ENCODE measurements at places on chromosomes 1 and 21.

DNA sequence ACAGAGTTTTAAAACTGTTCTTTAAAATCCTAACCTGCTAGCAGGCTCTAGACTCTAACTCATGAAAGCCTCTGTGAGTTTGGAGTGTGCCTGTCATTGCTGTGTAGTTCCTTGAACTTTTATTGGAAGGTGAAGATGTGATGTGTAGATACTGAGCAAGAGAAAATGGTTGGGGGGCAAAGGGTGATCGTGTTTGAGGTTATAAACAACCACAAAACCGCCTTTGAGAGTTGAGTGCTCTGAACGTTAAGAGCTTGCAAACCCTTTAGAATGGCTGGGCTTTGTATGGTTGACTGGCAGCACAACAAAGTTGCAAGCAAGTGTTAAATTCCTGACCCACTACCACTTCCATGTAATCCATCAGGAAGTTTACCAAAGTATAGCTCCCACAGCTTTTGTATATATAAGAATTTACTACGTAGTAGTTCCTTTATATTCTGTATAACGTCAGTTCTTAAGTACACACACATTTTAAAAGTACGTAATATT is 19.6 kb downstream of the BACE2 start:
- no peak for DNase-seq

GRCh38 chr1:177301425-177302124 is 130.8 kb downstream of the BRINP2 start:
- no peak for DNase-seq

DNA sequence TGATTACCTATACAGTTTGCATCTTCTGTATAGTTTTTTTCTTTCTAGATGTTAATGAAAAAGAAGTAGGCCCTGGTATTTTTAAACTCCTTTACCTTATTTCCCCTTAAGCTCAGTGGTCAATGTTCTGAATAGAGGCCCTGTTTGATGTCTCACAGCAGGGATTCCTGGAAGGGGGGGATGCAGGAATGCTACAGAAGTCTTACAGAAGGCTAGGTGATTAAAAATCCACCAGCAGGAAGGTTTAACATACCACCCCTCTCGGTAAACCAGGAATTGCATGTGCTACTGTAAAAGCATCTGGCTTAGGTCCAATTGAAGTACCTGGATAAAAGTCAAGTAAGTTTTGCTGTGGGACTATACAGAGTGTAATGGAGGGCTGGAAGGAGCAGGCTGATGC is 78.3 kb downstream of the NOS1AP start:
- DNase-seq = no peak

DNA sequence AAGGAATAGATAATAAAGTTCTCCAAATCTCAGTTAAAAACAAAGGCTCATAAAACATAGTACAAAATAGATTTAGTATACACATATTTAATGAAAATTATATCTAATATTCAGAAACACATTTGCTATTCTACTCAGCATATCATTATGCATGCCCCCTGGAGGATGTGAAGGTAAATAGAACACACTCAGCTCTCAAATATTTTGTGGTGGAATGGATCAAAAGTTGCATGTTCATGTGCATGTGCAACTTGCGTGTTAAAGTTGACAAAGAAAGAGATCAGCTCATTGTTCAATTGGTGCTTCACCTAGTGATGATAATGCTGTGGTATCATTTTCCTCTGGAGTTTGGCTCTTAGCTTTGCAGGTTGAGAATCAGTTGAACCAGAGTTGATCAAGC is 4.9 kb upstream of the ZNF644 start:
- DNase-seq = no peak

- no peak for DNase-seq
Observed at GRCh38 chr21:20856926-20857325, 141.3 kb upstream of the NCAM2 start.

GRCh38 chr1:164728719-164729118 is 169.7 kb downstream of the PBX1 start:
- no peak for DNase-seq

- DNase-seq = no peak
Observed at GRCh38 chr1:155984341-155984740, 6.0 kb upstream of the ARHGEF2 start.

DNA sequence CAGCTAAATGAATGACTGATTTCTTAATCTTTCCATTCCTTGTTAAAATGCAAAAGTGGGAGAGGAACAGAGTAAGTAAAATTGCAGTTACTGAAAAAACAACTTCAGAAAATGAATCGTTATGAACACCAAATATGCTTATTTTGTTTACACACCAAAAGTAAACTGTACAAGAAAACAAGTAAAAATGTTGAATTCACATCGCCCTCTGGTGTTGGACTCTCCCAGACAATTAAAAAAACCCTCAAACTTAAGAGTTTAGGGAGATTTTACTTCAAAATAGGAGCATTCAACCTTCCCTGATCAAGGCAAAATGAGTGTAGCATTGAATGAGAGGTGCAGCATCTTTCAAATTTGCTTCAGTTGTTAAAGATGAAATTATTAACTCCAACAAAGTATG is 19.4 kb upstream of the ESRRG start:
- no peak for DNase-seq

DNA sequence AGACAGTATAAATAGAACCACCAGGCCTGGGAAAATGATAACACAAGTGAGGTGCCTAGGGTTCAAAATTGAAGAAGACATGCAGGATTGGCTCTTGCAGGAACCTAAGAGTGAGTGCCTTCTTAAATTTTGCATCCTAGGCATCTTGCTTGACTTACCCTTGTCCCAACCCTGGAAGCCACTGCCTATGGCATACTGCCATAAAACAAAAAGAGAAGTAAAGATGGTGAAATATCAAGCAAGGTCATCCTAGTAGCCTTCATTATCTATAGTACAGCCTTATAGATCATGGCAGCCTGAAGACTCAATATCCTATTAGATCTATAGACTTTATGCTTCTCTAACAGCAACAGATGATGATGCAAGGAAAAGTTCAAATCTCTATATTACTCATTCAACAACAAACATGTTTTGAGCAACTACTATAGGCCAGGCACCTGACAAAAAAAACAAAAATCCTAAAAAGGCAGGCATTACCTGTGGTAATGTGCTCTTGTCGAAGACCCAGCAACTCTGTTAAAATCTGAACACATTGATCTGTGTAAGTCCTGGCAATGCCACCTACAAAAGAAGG is 6.3 kb downstream of the AP4B1 start:
- no peak for DNase-seq

- no peak for DNase-seq
Observed at GRCh38 chr1:45116340-45116739, 90.1 kb downstream of the ZSWIM5 start.

GRCh38 chr1:5709461-5709975 is 282.7 kb downstream of the NPHP4 start:
- DNase-seq = no peak

- DNase-seq = no peak
Observed at GRCh38 chr21:32306021-32306780, 7.5 kb downstream of the MRAP start.

DNA sequence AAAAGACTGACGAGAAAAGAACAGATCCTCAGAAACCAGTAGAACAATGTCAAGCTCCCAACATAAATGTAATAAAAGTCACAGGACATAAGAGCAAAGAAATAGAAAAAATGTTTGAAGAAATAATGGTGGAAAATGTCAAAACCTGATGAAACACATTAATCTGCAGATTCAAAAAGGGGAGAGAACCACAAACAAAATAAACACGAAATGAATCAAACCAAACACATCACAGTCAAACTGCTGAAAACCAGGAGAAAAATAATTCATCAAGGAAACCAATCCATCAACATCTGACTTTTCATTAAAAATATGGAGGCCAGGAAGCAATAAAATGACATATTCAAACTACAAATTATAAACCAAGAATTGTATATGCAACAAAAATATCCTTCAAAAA is 31.9 kb downstream of the TRIM33 start:
- no peak for DNase-seq

GRCh38 chr1:20078171-20078651 is 8.2 kb downstream of the PLA2G5 start:
- DNase-seq = no peak

DNA sequence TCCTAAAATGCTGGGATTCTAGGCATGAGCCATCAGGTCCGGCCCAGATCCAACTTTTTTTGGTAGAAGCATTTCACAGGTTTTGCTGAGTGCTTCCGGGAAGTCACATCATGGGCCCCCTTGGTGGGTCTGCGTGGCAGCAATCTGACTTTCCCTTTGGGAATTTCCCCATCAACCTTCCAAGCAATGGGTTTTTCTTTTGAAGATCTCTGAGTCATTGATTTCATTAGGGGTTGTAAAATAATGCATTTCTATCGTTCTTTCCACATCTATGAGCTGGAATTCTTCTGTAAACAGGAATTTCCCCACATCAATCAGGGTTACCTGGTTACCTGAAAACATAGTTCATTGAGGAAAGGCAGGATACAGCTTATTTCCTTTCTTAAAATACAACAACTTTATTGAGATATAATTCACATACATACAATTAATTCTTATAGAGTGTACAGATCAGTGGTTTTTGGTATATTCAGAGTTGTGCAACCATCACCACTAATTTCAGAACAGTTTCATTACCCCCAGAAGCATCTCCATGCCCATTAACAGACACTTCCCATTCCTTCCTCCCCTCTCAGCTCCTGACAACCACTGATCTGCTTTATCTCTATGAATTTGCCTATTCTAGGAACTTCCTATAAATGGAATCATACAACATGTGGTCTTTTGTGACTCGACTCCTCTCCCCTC is 9.9 kb upstream of the ZBTB17 start:
- DNase-seq = no peak

- no peak for DNase-seq
Observed at GRCh38 chr1:44826375-44827196, 16.5 kb downstream of the PTCH2 start.

All from cortex of kidney (tissue), 1 donor.